ENCODE measurements at places on chromosomes 4 and X.

DNA sequence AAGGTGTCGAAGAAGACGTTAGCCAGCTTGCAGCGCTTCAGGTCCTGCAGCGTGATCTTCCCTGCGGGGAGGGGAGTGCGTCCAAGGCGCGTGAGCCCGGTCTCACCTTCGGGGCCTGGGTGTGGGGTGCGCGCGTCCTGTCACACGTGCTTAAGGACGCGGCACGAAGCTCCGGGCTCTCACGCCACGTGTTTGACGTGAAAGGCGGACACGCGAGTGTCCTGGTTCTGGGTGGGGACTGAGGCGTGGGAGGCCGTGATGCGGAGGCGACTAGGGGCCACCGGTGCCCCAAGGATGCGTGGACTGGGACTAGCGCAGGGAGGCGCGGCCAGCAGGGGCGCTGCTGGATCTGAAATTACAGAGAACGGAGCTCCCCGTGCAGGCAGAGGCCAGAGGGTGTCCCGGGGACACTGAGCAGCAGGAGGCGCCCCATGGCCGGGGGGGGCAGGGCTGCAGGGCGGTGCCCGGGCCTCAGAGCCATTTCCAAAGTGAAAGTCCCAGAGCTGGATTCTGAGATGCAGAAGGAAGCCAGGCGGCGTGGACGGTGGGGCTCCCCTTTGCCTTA is 20.3 kb upstream of the GTPBP6 start:
- no peak for DNase-seq

- DNase-seq: no peak
Observed at GRCh38 chr4:125801373-125801772, 486.6 kb downstream of the FAT4 start.

- DNase-seq: no peak
Observed at GRCh38 chrX:120367402-120368109, 5.7 kb downstream of the ATP1B4 start.

- DNase-seq: no peak
Observed at GRCh38 chr4:13415068-13415785, 68.9 kb downstream of the RAB28 start.

- DNase-seq: no peak
Observed at GRCh38 chr4:29972121-29972520, 748.0 kb upstream of the PCDH7 start.

DNA sequence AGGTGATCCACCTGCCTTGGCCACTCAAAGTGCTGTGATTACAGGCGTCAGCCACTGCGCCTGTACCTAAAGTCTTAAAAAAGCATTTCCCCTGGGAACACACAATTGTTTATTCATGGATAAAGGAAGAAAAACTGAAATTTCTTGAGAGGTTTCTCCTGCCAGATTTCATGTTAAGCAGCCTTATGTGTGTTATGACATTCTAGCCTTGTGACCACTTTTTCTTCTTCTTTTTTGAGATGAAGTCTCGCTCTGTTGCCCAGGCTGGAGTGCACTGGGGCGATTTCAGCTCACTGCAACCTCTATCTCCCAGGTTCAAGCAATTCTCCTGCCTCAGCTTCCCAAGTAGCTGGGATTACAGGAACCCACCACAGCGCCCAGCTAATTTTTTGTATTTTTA is 57.8 kb upstream of the PLAC8 start:
- DNase-seq: no peak

GRCh38 chrX:3346501-3347259 is at the start of gene MXRA5:
MXRA5 (minus strand) TSS chrX:3346652; CDS start chrX:3343833, 2,819 bp downstream.
- DNase-seq: peak; percentile 61

DNA sequence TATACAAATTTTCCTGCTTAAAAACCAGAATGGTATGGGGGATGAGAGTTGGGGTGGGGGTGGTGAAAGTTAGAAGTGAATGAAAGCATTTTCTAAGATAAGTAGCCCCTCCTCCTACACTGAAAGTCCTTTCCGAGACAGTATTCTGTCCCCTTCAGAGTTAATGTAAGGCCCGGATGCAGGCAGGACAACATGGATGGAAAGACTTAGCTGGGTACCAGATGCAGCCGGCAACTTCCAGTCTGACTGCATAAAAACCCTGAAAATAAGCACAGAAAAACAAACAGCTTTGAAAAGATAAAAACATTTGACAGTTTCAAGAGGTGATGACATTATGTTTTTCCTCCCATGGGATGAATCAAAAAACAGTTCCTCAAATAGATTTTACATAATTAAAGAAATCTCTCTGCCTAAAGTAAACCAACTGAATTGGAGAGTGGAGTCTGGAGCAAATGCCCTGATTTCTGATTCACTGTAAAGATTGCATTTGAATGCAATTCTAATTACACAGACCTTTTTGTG is 196.3 kb downstream of the GPAT3 start:
- DNase-seq: no peak

DNA sequence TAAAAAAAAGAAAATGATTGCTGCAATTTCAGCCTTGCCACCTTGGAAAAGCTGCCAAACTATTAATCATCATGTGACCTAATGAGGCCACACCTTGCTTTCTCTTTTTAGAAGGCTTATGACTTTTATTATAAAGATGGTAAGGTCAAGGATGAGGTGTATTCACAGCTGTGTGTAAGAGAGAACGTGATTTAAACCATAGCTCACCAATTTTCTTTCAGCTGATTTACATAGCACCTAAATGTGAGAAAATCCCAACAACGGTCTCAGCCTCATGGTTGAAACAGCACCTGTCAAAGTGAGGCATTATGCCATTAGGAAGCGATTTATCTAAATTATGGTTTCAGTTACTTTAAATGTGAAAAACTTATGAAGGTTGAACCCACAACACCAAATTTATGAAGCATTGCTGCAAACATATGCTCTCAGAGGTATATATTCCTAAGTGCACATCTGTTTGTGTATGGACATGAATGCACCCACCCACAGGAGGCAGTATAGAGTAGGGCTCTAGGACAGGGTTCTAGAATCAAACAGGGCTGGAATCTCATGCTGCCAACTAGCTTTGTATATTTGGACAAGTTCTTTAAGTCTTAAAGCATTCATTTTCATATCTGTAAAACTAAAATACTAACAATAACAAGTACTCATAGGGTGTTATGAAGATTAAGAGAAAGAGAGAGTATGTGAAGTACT is 40.7 kb downstream of the ANXA3 start:
- DNase-seq: no peak

DNA sequence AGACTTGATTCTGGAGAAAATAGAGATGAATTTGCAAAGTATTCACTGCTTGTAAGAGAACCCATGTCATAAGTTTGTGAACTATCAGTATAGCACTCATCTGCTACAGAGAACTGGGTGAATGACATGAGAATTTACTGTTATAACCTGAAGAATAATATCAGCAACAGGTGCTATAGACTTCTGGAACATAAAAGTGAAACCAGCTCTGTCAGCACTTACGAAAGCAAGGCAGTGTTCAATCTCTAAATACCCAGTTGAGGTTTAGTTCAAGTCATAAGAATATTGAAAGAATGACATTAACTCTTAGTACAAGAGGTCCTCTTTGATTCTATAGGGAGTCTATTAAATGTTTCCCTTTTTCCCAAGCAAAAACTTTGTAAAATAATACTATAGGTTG is 232.9 kb upstream of the ANKRD50 start:
- no peak for DNase-seq

- peak; percentile 46 for DNase-seq
Observed at GRCh38 chrX:153662266-153662665, 11.3 kb downstream of the PNCK start.

DNA sequence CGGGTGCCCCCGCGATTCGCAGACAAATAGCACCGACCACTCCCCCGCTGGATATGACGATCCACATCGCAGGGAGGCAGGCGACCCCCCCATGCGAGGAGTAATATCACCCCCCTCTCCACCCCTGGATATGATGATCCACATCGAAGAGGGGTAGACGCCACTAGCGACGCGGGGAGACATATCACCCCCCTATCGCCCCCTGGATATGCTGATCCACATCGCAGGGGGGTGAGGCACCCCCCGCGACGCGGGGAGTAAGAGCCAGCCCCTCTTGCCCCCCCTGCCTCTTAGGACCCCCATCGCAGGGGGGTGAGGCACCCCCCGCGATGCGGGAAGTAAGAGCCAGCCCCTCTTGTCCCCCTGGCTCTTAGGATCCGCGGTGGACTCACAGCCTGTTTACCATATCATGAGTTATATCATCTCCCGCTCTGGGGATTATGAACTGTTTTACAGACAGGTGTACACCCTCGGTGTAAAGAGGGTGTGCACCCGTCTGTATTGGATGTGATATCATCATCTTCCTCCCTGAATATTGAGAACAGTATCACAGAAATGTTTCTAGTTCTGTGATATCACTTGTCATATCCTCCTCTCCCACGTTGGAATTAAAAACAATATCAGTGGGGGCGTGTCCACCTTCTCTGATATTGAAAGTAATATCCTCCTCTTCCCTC is 22.7 kb upstream of the DRD5 start:
- DNase-seq: no peak

- no peak for DNase-seq
Observed at GRCh38 chr4:47313384-47313783, 150.1 kb downstream of the COMMD8 start.

DNA sequence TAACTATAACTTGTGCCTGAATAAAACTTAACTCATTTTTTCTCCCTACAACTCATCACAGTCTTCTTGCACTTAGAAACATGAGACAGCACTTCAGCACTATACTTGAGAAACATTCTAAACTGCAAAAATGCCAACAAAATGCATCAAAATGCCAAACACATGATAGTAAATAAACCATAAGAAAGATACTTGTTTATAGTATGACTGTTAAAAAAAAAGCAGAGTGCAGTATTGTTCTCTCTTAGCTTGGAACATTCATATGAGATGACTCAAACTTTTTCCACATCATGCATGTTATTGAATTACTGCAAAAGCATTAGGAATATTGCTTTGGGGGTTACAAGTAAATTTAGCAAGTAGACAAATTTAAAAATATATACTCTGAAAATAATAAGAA is 135.7 kb upstream of the ANXA10 start:
- DNase-seq: no peak

GRCh38 chr4:48329976-48330375 is 11.4 kb upstream of the SLAIN2 start:
- no peak for DNase-seq

GRCh38 chr4:166538491-166539005 is 665.5 kb downstream of the TLL1 start:
- DNase-seq: no peak

- DNase-seq: no peak
Observed at GRCh38 chr4:113222471-113222870, 173.0 kb downstream of the ANK2 start.

GRCh38 chr4:59704616-59705015 is 1495.5 kb upstream of the ADGRL3 start:
- DNase-seq: no peak

- DNase-seq: no peak
Observed at GRCh38 chrX:43706786-43707370, 50.8 kb downstream of the MAOA start.

DNA sequence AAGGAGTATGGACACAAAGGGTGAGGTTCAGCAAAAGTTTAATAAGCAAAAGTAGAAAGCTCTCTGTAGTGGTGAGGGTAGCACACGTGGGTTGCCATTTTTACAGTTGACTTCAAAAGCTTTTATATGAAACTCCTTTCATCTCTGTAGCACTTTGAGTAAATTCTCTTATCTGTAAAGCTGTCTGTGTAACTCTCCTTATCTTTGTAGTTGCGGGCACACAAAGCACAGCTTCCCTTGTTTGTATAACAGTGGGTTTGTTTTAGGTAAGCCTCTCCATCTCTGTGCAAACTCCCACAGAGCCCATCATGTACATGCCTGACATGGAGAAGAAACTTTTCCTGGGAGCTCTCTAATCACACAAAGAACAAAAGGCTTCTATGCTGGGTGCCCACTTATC is 325.9 kb upstream of the PABPC5 start:
- no peak for DNase-seq

- DNase-seq: no peak
Observed at GRCh38 chr4:80035336-80035735, 37.7 kb downstream of the ANTXR2 start.

DNA sequence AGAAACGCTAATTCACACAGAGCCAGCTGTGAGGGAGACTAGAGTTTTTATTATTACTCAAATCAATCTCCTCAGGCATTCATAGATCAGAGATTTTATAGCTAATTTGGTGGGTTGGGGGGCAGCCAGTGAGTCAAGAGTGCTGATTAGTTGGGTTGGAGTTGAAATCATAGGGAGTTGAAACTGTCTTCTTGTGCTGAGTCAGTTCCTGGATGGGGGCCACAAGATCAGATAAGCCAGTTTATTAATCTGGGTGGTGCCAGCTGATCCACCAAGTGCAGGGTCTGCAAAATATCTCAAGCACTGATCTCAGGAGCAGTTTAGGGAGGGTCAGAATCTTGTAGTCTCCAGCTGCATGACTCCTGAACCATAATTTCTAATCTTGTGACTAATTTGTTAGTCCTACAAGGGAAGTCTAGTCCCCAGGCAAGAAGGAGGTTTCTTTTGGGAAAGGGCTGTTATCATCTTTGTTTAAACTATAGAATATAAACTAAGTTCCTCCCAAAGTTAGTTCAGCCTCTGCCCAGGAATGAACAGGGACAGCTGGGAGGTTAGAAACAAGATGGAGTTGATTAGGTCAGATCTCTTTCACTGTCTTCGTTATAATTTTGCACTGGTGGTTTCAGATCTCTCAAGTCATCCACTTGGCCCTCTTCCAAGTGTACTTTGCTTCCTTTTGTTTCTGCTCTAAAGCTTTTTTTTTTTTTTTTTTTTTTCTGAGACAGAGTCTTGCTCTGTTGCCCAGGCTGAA is 5.4 kb upstream of the NAA11 start:
- DNase-seq: no peak

- DNase-seq: no peak
Observed at GRCh38 chr4:108272561-108272960, 103.8 kb upstream of the LEF1 start.

GRCh38 chrX:12282991-12283390 is 144.7 kb downstream of the FRMPD4 start:
- DNase-seq: no peak

GRCh38 chr4:73387552-73387951 is 16.5 kb upstream of the ALB start:
- DNase-seq: no peak

GRCh38 chrX:107396783-107397182 is 52.7 kb upstream of the FRMPD3 start:
- DNase-seq: no peak

GRCh38 chrX:136115126-136115903 is 32.0 kb upstream of the FHL1 start:
- DNase-seq: no peak

GRCh38 chr4:145552181-145552822 is 66.9 kb upstream of the MMAA start:
- no peak for DNase-seq

DNA sequence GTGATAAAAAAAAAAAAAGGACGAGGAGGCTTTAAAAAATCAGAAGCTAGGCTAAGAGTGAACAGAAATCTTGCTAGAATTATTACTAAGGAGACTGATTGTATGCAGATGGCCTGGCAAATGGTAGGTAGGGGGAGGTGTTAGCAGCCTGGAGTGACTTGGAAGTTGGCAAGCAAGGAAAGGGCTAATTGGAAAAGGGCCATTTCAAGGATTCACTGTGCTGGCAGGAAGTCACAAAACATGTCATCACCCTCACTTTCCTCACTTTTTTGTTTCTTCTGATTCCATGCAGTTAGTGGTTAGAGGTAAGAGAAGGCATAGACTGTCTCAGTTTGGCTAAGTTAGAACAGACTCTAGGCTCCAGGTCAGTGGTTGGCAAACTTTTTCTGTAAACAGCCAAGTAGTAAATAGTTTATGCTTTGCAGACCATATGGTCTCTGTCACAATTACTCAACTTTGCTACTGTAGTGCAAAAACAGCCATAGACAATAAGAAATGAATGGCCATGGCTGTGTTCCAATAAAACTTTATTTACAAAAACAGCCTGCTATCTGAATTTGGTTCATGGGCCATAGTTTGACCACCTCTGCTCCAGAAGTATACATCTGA is 646.5 kb upstream of the ACTRT1 start:
- no peak for DNase-seq
